ENCODE measurements at places on chromosomes 2 and 18.

GRCh38 chr18:62577765-62578164 is 54.9 kb downstream of the ZCCHC2 start:
- DNase-seq = no peak

GRCh38 chr18:22108674-22109073 is 60.7 kb upstream of the GATA6 start:
- no peak for DNase-seq

DNA sequence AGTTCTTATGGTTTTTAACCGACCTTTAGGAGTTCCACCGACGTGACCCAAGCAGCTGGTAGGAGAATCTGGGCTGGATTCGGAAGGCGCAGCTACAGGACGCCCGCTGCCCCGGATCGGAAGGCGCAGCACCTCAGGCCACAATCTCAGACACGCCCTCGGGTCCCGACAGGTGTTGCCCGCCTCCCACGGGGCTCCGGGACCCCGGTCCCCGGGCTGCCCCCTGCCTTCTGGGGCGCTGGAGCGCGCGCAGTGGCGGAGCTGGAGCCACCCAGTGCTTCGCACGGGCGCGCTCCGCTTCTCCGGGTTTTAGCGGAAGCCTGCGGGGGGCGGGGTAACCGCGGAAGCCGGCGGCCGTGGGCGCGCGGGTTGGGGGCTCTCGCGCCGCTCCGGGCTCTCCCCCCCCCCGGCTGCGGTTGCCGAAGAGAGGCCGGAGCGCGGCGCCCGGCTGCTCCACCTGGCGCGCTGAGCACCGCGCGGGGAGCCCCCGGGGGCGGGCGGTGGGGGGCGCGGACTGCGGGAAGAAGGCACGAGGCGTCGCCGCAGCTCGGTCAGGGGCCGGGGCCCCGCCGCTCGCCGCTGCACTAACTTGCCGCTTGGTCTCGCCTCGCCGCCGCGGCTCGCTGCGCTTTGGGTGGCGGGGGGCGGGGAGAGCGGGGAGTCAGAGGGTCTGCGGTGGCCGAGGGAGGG is 718.8 kb downstream of the DPP10 start:
- no peak for DNase-seq

GRCh38 chr18:22517356-22517755 is 99.6 kb upstream of the CTAGE1 start:
- DNase-seq = no peak

GRCh38 chr2:174503161-174503809 is 16.5 kb upstream of the GPR155 start:
- DNase-seq = no peak

DNA sequence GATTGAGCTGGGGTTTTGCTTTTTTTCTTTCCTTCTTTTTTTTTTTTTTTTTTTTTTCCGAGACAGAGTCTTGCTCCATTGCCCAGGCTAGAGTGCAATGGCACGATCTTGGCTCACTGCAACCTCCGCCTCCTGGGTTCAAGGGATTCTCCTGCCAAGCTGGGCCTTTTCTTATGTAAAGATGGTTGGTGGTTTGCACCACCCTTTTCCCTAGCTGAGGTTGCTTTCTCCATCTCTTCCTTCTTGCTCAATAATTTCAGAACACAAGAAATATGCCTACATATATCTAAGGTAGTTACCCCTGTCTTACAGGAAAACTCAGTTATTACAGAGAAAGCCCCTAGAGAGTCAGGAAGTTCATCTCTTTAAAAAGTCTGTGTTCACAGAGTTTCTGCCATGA is 7.0 kb downstream of the TTC39C start:
- DNase-seq = no peak

GRCh38 chr2:176555781-176556180 is 286.5 kb downstream of the MTX2 start:
- DNase-seq = no peak

- DNase-seq = no peak
These were observed 501.5 kb downstream of the ERBB4 start for GRCh38 chr2:212037062-212037461.

GRCh38 chr18:76394780-76395476 is 100.1 kb downstream of the ZNF516 start:
- DNase-seq = no peak

- no peak for DNase-seq
These were observed 1042.9 kb upstream of the ACVR2A start for GRCh38 chr2:146801886-146802285.

GRCh38 chr2:237540823-237541222 is 25.6 kb upstream of the PRLH start:
- no peak for DNase-seq

- DNase-seq = peak; percentile 29
These were observed at the start of gene TUBA4B for GRCh38 chr2:219252900-219253752. Gene TUBA4B (plus strand): TSS chr2:219253243. CDS start chr2:219253408, 165 bp downstream.

DNA sequence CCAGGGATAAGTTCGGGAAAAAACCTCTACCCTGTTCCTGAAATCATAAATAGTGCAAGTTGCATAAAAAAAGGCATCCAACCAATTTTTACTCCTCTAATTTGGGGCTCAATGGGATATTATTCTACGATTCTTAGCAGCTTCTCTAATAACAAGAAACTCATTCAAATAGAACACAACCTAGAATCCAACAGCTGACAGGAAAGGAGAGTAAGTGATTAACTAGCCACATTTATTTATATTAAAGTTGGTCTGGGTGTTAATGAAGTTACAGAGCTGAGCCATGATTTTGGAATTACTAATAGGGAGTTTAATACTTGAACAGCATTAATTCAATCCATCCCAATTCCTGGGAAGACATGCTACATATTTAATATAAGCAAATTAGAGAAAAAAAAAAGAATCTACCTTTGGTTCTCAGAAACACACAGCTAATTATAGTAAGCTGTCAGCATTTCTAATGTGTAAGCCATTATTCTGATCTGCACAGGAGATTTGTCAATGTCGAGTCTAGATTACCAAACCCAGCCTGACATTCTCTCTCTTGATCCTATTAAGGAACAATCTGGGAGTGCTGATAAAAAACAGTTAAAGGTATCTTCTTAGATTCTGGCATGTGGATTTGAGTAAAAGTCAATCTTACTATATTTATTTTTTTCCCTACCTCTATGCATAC is 267.7 kb downstream of the NBAS start:
- DNase-seq = no peak

DNA sequence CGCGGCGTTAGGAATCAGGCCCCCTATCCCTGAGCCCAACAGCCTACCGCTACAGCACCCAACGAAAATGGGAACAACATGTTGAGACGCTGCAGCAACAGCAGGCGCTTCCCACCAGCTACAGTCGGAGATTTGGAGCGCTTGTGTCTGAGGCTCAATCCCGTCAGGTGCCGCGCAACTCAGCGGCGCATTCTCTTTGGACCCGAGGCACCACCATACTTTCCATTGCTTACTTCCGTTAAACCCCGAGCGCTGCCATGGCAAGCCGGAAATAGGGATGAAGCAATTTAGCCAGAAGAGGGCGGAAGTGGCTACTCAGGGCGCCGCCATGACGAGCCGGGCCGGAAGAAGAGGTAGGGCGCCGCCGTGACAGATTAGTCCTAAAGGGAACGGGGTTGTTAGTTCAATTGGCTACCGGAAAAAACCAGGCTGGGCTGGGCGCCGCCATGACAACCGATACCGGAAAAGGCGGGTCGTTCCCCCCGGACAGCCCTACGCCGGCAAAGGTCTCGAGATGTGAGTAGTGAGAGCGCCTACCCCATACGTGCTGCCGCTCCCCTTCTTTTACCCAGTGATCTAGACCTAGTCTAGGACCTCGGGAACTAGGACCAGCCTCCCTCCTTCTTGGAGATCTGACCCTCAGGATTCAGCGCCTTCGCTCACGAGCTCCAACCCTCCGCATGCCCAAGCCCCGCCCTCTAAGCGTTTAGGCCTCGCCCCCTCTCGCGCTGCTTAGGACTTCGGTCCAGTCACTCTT is at the start of gene CHCHD5:
Gene CHCHD5, plus strand, starts transcription at position 476 of the 757 bp plus-strand sequence. Its CDS starts 39 bp downstream, at position 515.
- DNase-seq = peak; percentile 90

DNA sequence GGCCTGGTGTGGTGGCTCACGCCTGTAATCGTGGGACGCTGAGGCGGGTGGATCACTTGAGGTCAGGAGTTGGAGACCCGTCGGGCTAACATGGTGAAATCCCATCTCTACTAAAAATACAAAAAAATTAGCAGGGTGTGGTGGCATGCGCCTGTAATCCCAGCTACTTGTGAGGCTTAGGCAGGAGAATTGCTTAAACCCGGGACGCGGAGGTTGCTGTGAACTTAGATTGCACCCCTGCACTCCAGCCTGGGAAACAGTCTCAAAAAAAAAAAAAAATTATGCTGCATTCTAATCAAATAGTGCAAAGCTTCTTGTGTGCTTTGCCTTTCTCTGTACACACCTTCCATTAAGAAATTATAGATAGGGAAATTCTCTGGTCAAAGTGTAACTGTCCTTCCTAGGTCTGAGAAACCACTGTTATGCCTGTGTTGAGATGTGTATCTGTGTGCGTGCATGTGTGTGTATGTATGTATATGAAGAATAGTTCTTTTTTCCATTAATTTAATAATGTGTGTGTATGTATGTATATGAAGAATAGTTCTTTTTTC is 2.5 kb downstream of the CD28 start:
- DNase-seq = no peak

DNA sequence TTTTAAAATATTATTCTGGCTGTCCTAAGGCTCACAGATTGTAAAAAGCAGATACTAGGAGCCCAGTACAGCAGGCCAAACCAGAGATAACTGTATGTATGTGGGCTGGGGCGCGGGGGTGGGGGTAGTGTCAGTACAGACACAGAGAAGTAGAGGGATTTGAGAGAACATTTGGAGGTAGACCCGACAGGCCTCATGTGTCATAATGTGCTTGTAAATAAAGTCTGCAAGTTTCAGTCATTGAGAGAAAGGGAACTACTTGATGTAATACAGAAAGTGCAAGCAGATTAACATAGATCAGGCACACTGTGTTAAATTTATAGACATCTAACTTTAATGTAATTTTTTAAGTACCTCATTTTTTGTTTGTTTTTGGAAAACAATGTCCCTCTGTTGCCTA is 7.4 kb upstream of the POLI start:
- DNase-seq = peak; percentile 68

DNA sequence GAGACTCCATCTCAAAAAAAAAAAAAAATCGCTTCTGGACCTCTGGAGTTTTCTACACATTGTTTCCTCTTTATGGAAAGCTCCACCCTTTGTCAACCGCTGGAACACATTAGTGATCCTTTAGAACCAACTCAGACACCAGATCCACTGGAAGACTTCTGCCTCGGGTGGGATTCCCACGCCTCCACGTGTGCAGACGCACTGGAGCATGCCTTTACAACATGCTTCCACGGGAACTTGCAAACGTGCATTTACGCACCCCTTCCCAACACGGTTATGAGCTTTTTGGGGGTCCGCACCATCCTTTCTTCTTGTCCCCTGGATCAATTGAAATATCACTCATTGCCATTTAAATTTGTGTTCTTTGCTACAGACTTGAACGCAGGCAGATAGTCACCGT is 5.1 kb downstream of the CYS1 start:
- no peak for DNase-seq

Data from stimulated activated CD4-positive, alpha-beta T cell treated with anti-CD3 and anti-CD28 coated beads, Interleukin-4, amount 100 ng/mL, for 48 hours (primary cell).